ENCODE measurements at places on chromosomes 2 and 18.

- no peak for DNase-seq
Observed at GRCh38 chr2:231189571-231190495, 8.6 kb upstream of the ARMC9 start.

- no peak for DNase-seq
Observed at GRCh38 chr2:206820807-206821206, 55.4 kb downstream of the FASTKD2 start.

DNA sequence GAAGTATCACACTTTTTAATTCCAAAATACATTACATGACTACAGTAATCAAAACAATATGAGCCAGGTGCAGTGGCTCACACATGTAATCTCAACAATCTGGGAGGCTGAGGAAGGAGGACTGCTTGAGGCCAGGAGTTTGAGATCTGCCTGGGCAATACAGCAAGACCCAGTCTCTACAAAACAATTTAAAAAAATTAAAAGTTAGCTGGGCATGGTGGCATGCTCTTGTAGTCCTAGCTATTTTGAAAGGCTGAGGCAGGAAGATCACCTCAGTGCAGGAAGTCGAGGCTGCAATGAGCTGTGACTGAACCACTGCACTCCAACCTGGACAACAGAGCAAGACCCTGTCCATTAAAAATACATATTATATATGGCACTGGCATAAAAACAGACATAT, 109.8 kb downstream of the USP34 start:
- DNase-seq = no peak

DNA sequence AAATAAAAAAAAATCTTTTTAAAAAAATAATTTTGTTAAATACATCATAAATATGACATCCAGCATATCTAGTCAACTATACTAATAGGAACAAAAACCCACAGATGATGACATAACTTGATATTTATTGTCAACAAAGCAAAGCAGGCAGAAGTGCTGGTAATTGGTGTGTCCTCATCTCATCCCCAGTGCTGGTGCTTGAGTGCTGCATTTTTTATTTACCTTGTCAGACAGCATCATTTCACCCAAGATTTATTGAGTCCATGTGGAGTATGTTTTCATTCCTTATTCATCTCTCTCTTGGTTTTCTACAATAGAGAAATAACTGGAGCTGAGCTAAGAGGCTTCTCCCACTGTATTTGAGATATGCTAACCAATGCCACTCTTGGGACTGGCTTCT, 191.6 kb upstream of the SLC14A2 start:
- DNase-seq = no peak

GRCh38 chr18:79641722-79642497, 37.7 kb upstream of the CTDP1 start:
- DNase-seq = no peak

- DNase-seq = no peak
Observed at GRCh38 chr2:66515743-66516142, 80.8 kb downstream of the MEIS1 start.

DNA sequence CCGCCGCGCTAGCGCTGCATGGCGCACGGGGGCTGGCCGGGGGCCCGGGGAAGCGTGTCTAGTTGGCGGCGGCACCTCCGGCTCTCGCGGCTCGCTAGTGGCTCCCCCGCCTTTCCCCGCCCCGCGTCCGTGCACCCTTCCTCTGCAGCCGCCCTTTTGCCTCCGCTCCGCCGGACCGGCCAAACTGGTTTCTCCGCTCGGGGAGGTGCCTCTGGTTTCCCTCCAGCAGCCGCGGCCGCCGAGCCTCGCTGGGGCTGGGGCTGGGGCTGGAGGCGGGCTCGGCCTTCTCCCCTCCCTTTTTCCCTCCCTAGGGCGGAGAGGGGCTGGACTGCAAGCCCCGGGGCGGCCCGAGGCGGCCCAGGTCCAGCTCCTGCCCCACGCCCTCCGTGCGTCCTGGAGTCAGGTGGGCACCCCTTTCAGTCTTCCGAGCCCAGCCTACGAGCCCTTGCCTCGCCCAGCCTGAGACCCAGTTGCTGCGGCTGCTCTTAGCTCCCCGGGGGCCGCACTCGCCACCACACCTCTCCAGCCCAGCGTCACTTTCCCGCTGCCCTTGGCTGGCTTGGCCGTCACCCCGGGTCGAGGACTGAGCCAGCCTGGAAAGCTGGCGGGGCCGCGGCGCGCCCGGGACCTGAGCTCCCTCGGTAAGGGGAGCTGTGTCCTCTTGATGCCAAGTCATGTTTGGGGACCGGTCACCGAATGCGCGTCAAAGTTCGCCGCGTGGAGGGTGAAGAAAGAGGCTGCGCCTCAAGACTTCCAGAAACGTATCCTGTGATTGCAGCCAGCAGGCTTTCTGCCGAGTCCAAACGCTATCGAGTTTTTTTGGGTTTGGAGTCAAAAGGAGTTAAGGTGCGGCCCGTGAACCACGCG, at the start of gene ATP8B1:
Gene ATP8B1 (minus strand): TSS at position 213 of the 867 bp plus-strand sequence. CDS start 71,508 bp downstream, outside the sequence.
- peak; percentile 34 for DNase-seq

DNA sequence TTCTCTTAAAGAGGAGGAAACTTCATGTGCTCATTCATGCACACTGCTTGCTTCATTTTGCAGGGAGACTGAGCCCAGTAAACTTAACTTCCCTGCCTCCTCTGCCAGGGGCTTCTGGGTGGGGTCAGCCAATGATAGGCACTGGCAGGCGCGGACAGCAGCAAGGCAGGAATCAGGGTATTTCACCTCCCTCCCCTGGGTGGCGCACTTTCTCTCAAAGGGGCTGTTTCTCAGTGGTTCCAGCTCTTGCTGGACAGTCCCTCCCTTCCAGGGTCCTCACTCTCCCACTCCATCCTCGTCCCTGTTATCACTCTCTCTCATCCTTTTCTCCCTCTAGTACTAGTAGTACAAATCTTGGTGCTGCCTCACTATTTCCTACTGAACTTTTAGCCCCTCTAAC, 320.5 kb upstream of the ZNF521 start:
- DNase-seq = no peak

- no peak for DNase-seq
Observed at GRCh38 chr2:123953846-123954245, 71.2 kb upstream of the CNTNAP5 start.

- peak; percentile 7 for DNase-seq
Observed at GRCh38 chr18:79938196-79938595, 13.3 kb downstream of the SLC66A2 start.

DNA sequence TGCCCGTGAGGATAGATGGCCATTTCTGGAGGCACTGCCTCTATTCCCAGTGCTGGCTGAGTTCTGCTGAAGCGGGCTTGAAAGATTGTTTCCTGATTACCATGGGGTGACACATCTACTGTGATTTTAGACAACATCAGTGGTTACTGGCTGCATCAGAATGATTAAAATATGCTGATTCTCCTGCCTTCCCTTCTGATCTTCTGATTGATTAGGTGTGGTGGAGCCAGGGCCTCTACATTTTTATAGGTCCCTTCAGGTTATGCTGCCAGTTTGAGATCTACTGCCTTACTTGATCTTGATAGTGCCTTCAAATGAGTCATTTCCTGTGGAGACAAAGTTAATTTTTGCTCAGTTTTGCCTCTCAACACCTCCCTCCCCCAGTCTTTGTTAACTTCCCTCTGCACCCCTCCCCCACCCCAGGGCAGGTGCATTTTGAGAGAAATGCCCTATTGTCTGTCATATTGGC, 31.6 kb upstream of the SNORC start:
- DNase-seq = peak; percentile 53

DNA sequence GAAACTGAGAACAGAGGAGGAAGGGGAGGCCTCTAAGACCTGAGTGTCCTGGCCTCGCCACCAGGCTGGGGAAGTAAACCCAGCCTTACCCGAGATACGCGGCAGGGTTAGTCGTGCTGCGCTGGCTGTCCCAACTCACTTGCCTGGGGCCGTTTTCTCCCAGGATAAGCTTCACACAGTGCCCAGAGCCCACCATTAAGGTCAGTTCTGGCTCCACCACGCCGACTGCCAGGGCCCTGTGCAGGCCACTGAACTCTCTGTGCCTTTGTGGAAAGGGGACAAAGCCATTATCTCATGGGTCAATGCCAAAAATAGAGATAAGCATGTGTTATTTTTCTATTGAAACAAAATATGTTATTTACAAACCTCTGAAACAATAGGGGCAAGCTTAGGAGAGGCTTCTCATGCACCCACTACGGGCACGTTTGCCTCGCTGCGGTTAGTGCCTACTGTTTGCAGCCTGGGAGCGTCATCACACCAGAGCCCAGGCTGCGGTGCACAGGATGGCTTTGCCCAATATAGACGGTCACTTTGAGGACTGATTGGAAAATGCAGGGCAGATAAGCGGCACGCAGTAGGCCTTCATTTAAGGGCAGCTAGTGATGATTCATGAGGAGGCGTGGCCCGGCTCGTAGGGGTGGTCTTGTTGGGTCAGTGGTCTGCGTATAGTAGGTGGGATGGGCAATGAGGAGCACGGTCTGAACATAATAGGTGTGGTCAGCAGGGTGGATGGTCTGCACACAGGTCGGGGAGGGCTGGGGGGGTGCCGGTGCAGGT, 242.1 kb downstream of the GLI2 start:
- no peak for DNase-seq

- no peak for DNase-seq
Observed at GRCh38 chr2:155178921-155179320, 480.4 kb downstream of the KCNJ3 start.

GRCh38 chr2:191501561-191502168, 176.3 kb upstream of the NABP1 start:
- DNase-seq = no peak

GRCh38 chr18:44967599-44967998, 286.9 kb downstream of the SETBP1 start:
- no peak for DNase-seq

DNA sequence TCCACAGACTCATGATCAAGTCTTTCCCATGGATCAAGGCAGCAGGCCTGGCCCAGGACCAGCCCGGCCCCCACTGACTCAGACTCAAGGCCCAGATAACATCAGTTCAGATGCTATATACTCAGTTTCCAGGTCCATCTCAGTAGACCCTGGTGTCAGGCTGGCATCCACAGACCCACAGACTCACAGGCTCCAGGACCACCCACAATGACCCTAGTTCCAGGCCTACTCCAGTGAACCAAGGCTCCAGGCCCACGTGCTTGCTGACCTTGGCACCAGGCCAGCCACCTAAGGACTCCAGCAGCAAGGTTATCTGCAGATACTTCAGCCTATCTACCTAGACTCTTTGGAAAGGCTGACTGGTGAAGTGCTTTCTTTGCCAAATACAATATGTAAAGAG, 51.0 kb downstream of the KCNH7 start:
- no peak for DNase-seq

GRCh38 chr2:204110338-204110741, 173.8 kb downstream of the ICOS start:
- DNase-seq = peak; percentile 81

DNA sequence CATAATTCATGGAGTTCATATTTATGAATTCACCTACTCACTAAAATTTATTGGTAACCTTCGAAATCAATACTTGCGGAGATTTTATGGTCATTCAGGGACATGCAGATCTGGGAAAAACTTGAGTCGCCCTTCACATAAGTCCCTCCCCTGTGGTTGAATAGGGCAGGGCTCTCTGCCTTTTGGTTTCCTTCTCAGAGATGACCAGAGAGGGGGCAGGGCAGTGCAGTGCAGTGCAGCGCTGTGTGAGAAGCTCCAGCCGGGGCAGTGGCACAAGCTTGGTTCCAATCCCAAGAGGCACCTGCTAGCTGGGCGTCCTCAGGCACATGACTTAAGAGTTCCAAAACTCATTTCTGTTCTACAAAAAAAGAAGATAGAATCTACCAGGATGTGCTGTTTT, 274.4 kb upstream of the RAB6C start:
- no peak for DNase-seq

GRCh38 chr2:160610041-160610440, 116.4 kb upstream of the RBMS1 start:
- DNase-seq = no peak

DNA sequence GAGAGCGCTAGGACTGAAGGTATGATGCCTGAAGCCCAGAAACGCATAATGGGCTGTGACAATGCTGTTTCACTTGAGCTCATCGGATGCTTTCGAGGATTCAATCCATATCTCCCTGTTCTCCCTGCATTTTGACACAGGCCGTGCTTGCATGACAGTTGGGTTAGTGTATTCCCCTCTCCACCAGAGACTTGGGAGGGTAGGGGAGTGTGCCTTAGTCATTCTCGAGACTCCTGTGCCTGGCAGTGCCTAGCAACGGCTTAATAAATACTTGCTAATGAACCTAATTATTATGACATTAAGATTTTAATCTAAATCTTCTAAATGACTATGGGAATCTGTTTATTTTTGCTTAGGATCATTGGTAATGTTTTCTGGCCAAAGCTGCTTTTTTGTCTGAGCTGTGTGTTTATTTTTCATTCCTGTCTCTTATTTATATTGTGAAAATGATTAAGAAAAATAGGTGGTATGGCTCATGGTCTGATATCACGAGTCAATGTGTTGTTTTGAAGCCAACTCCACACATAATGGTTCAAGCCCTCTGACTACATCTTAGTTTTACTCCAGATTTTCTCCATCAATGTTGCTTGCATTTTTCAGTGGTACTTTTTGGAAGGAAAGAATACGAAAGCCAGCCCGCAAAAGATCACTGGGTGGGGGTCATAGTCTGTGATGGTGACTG, 61.3 kb downstream of the NEDD4L start:
- no peak for DNase-seq

DNA sequence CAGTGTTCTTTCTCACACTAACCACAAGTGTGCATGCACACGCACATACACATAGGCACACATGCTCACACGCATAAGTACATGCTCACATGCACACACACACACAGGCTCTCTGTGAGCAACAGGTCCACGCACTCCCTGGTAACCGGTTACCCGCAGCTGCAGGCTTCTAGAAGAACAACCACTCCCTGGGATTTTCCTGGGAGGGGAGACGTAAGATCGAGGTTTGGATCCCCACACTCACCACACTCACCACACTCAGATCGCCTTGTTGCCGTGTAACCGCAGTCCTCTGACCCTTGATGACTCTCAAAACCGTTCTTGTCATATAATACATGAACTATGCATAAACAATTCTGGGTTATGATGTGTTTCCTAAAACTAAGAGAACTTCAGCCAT, 42.2 kb downstream of the TTC32 start:
- no peak for DNase-seq

GRCh38 chr2:126059379-126059778, 596.6 kb upstream of the GYPC start:
- no peak for DNase-seq

DNA sequence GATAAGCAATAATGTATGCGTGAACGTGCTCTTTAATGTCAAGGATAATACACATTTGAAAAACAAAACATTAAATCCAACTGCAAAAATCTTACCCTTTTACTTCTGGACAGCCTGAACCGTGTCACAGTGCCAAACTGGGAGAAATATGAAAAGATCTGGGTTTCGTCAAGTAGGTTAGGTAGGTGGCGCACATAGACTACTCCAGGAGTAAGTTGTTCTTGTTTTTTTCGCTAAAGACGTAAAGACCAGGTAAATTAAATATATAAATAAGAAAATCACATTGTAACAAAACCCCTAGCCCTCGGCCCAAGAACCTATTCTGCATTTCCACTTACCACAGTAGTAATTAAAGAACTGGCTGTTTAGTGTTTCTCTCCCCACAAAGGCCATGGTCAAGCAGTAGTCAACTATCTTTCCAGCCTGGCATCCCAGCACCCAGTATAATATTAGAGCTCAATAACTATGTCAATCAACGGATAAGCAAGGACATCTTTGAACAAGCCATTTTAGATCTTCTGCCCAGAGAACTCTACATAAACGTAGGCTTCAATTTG, 1.1 kb downstream of the NIFK start:
- DNase-seq = no peak
